ENCODE measurements at places on chromosomes 2 and 18. TPM values are rescaled to one million over a fixed set of nuclear protein-coding genes. Genes with fewer than 3 reads are reported as not detected.

The SOX11 gene
- under 0.01 TPM for total RNA-seq

The DSG1 gene
- not detected for total RNA-seq

The FZD7 gene
- total RNA-seq: 0.46 TPM

The ERLEC1 gene
- 59.3 TPM for total RNA-seq

The NYAP2 gene
- total RNA-seq: not detected

The ZEB2 gene
- total RNA-seq: 12.7 TPM

The SPHKAP gene
- total RNA-seq: under 0.01 TPM

The SERPINB11 gene
- total RNA-seq: not detected

The DRC1 gene
- total RNA-seq: not detected

The ALPP gene
- total RNA-seq: not detected

The BOLL gene
- not detected for total RNA-seq

The HOXD12 gene
- total RNA-seq: not detected

The SPEG gene
- 0.32 TPM for total RNA-seq

The SH2D6 gene
- 0.32 TPM for total RNA-seq

The SULT1C4 gene
- total RNA-seq: 27.0 TPM

The SCN1A gene
- total RNA-seq: under 0.01 TPM

The G6PC2 gene
- not detected for total RNA-seq

The AFF3 gene
- not detected for total RNA-seq

The IL1F10 gene
- not detected for total RNA-seq

The HYCC2 gene
- 15.0 TPM for total RNA-seq

The CCDC148 gene
- total RNA-seq: under 0.01 TPM

The TFPI gene
- 603 TPM for total RNA-seq

The CPLX4 gene
- total RNA-seq: not detected

The RAB27B gene
- 0.32 TPM for total RNA-seq

The HOXD10 gene
- total RNA-seq: 0.15 TPM

The PSTPIP2 gene
- 7.4 TPM for total RNA-seq

The TUBB8B gene
- not detected for total RNA-seq

The MSH2 gene
- 48.0 TPM for total RNA-seq

The MC4R gene
- not detected for total RNA-seq

The CFAP221 gene
- total RNA-seq: 0.32 TPM

The HOXD8 gene
- total RNA-seq: 7.8 TPM

The CFAP65 gene
- not detected for total RNA-seq

The NHEJ1 gene
- total RNA-seq: 16.1 TPM

The SCG2 gene
- 0.15 TPM for total RNA-seq

The REG3G gene
- total RNA-seq: not detected

The CRYBA2 gene
- not detected for total RNA-seq

The SP3 gene
- 70.5 TPM for total RNA-seq

The TUBA3E gene
- total RNA-seq: not detected

The CDCA7 gene
- total RNA-seq: 12.0 TPM

The TUBA3D gene
- total RNA-seq: not detected

The TACR1 gene
- total RNA-seq: not detected

Measured in epithelial cell of umbilical artery (primary cell).